ENCODE measurements at places on chromosomes 3 and 15.

GRCh38 chr3:110031975-110032374 lies 694.6 kb upstream of the DPPA4 start:
- no peak for DNase-seq

DNA sequence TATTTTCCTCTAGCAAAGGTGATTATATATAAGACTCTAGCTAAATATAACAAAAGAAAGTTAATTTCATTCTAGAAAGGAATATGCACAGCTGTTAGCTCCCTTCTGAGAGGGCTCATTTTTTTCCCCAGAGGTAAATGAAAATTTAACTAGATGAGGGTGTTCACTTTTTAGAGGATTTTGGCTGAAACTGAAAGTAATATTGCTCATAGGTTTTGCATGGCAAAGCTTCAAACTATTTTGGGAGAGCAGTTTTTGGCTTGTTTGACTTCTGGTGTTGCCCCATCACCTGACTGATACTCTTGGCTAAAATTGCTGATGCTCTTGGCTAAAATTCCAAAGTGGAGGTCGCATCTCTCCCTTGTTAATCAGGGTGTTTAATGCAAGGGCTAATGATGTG lies 311.9 kb downstream of the EDEM1 start:
- no peak for DNase-seq

- DNase-seq, result no peak
Observed at GRCh38 chr3:144557515-144557914, 585.9 kb downstream of the DIPK2A start.

DNA sequence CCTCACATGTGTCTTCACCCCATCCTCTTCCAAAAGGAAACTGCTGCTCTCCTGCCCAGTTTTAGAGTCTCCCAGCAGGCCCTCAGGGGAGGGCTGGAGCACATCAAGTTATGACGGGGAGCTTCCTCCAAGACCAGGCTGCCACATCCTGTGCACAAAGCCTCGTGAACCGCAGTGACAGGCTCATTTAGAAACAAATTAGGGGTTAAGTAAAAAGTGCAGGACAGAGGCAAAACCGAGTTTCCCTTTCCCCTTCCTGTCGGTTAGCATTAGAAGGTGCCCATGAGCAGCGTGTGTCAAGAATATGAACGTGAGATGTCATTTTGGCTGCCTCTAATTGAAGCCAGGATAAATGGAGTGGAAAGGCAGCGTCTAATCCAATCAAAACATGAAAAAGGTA lies 199.7 kb downstream of the ARRDC4 start:
- no peak for DNase-seq

GRCh38 chr3:52438579-52439425 lies 6.1 kb downstream of the SEMA3G start:
- DNase-seq, result no peak
